Activated CD4-positive, alpha-beta T cell treated with anti-CD3 and anti-CD28 coated beads, Interleukin-2, amount 10 ng/mL, durations not matched to agents 24 days and 14 days (primary cell): ENCODE measurements at places on chromosomes 3 and 15. TPM values are rescaled to one million over a fixed set of nuclear protein-coding genes. Genes with fewer than 3 reads are reported as not detected.

- no peak overlapping the region for H3K4me3 ChIP-seq
- no peaks in the 10 kb centered on the region for H3K27me3 ChIP-seq
- H3K36me3 ChIP-seq = no peaks in the 10 kb centered on the region
- DNase-seq = no peak
- H3K4me1 ChIP-seq = no peaks in the 10 kb centered on the region
- no peak overlapping the region for H3K27ac ChIP-seq
These were observed 1309.1 kb upstream of the CADM2 start for GRCh38 chr3:83649692-83650091.

DNA sequence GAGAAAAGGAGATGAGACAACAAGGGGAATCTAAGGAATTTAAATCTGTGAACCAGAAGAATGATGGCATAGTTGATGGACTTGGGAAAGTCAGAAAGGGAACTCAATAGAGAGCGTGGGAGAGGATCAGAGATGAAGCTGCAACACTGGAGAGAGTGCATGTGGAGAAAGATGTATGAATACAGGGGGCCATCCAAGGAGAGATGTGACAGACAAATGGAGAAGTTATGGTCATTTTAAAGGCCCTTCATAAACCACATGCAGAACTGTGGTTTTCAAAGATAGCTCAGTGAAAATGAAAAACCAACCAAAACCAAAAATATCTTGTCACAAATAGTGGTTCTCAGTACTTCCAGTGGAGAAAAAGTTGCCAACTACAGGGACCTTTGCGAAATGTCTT lies 265.2 kb downstream of the SUCLG2 start:
- H3K4me1 ChIP-seq = peaks cover 14% of the 10 kb centered on the region
- peak; percentile 39 for DNase-seq
- H3K27me3 ChIP-seq = no peaks in the 10 kb centered on the region
- H3K4me3 ChIP-seq = no peak overlapping the region

FANCD2OS gene
- not detected in 2 replicates for total RNA-seq

LIPC gene
- total RNA-seq = 0.80 and 0.93 TPM in 2 replicates

- H3K36me3 ChIP-seq = no peaks in the 10 kb centered on the region
- peaks cover 17% of the 10 kb centered on the region for H3K4me1 ChIP-seq
- peak overlapping the region; percentile 72 for H3K4me3 ChIP-seq
- DNase-seq = no peak
- H3K27me3 ChIP-seq = no peaks in the 10 kb centered on the region
- peak overlapping the region; percentile 89 for H3K27ac ChIP-seq
These were observed 524.9 kb upstream of the PROK2 start for GRCh38 chr3:72309661-72310418.

DNA sequence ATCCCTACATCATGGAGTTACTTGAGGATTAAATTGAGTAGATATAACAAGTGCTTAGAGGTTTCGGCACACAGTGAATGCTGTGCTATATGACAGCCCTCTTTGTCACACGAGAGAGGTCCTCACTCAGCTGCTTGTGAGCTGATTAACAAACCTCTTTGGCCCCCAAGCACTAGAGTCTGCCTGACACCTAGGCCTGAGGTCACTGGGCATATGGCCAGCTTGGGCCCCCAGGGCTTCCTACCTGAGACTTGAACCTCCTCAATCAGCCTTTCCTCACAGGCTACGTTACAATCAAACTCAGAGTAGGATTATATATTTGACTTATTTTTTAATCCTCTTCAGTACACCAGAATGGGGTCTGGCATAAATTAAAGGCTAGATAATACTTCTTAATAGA lies 88.8 kb downstream of the WDR72 start:
- H3K27me3 ChIP-seq = no peaks in the 10 kb centered on the region
- no peak overlapping the region for H3K4me3 ChIP-seq
- no peak overlapping the region for H3K27ac ChIP-seq
- DNase-seq = no peak
- no peaks in the 10 kb centered on the region for H3K36me3 ChIP-seq

- peaks cover 41% of the 10 kb centered on the region for H3K4me1 ChIP-seq
- H3K27ac ChIP-seq = peak overlapping the region; percentile 84
- no peaks in the 10 kb centered on the region for H3K27me3 ChIP-seq
- H3K36me3 ChIP-seq = peaks cover 1% of the 10 kb centered on the region
- DNase-seq = peak; percentile 87
- peak overlapping the region; percentile 29 for H3K4me3 ChIP-seq
These were observed 140.5 kb upstream of the TBL1XR1 start for GRCh38 chr3:177337541-177338331.

GOLGA6B gene
- not detected in 2 replicates for total RNA-seq

DNA sequence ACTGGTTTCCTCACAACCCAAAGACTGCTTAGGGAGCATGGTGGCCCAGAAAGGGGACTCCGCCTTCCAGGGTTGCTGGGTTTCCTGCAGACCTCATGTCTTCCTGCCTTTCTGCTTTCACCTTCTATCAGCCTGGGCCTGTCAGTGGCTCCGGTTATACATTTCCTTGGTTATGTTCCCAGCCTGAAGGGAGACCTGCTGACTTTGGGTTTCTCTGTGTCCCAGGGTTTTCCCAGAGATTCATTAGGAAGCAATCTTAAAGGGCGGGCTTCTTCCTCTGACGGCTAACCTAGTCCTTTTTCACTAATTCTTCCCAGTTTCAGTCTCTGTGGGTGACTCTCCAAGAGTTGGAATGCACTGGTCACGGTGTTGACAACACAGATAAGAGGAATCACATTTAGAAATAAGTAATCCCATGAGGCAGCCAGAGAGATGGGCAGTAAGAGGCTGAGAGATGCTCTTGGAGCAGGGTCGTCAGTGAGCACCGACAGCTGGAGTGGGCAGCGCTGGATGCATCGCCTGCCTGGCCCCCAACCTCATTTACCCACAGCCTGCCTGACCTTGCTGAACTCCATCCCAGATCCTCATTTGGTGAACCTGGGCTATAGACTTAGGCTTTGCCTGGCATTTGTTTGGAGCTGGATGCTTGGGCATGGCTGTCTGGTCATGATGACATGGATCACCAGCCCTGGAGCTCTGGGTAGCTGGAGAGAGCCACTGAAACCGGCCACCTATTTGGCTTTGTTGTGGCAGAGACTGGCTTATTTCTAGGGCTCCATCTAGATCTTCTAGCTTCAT lies 10.0 kb upstream of the EHD4 start:
- peaks cover under 1% of the 10 kb centered on the region for H3K27me3 ChIP-seq
- H3K27ac ChIP-seq = no peak overlapping the region
- peaks cover 35% of the 10 kb centered on the region for H3K4me1 ChIP-seq
- DNase-seq = no peak

DNA sequence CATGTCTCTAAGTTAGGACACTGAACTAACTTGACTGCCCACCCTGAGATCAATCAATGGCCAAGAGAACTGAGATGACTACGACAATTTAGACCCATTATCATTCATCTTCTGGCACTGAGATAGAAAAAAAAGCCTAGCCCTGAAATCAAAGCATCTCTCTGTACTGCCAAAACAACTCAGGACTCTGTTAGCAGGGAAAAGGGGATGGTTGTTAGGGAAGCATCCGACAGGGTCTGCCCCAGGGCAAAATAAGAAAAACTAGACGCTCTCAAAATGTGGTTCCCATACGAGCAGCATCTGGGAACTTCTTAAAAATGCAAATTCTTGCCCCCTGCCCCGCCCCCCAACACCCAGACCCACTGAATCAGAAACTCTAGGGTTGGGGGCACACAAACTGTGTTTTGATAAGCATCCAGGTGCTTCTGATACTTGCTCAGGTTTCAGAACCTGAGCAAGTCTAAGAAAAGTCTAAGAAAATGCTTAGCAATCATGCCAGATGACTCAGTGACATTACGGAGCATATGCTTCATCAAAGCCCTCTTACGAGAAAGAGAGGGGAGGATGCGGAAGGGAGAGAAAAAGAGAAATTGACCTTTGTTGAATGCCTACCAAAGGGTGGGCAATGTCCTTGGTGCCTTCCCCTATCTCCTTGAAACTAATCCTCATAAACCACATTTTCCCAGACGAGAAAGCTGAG lies 172.8 kb upstream of the HES1 start:
- H3K4me1 ChIP-seq = peaks cover 32% of the 10 kb centered on the region
- H3K36me3 ChIP-seq = no peaks in the 10 kb centered on the region
- DNase-seq = peak; percentile 60
- H3K27ac ChIP-seq = peak overlapping the region; percentile 72

DNA sequence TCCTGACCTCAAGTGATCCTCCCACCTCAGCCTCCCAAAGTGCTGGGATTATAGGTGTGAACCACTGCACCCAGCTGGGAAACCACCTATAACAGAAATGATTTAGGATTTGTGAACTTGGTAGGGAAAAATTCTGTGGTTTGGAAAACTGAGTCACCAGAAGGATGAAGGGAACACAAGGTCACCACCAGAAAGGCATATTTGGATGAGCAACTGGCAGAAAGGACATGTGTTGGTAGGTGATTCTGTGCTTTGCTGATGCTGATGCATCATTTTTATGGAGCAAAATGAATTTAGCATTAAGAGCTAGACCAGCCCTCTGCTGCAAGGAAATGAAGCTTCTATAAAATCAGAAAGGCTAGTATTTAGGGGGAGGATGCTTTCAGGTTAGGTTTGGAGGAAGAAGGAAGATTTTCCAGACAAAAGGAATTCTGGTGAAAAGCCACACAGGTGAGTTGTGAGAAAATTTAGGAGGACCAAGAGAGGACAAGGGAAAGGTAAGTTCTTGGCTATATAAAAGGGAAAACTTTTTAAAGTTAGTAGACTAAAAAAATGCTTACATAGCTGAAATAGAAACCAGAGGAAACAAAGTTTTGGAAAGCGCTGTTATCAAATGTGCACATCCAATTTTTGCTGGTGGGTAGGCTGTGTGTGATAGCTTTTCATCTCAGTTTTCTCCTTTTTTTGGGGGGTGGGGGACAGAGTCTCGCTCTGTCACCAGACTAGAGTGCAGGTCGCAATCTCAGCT lies 3.6 kb downstream of the PXK start:
- H3K36me3 ChIP-seq = peaks cover 32% of the 10 kb centered on the region
- H3K4me3 ChIP-seq = peak overlapping the region; percentile 57
- DNase-seq = no peak
- peaks cover 43% of the 10 kb centered on the region for H3K4me1 ChIP-seq

DNA sequence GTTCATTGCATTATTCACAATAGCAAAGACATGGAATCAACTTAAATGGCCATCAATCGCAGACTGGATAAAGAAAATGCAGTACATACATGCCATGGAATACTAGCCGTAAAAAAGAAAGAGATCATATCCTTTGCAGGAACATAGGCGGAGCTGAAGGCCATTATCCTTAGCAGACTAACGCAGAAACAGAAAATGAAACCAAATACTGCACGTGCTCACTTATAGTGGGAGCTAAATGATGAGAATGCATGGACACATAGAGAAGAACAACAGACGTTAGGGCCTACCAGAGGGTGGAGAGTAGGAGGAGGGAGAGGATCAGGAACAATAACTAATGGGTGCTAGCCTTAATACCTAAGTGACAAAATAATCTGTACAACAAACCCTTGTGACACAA lies 57.9 kb downstream of the RASA2 start:
- H3K36me3 ChIP-seq = peaks cover 84% of the 10 kb centered on the region
- H3K27ac ChIP-seq = peak overlapping the region; percentile 49
- H3K27me3 ChIP-seq = no peaks in the 10 kb centered on the region
